Stimulated activated memory B cell treated with anti-CD40 and anti-IgM and Interleukin-4, amounts not matched to agents 10 μg/mL and 1 μg/mL and 100 μg/mL, for 72 hours (primary cell): ENCODE measurements at places on chromosomes 1 and 21.
A peak's percentile ranks its signal among the peaks of the same experiment; 100 is the strongest.

GRCh38 chr1:170739803-170740202 is 75.9 kb downstream of the PRRX1 start:
- ATAC-seq: no peak

GRCh38 chr1:53895421-53895820 is 1.4 kb downstream of the DIO1 start:
- no peak for ATAC-seq

DNA sequence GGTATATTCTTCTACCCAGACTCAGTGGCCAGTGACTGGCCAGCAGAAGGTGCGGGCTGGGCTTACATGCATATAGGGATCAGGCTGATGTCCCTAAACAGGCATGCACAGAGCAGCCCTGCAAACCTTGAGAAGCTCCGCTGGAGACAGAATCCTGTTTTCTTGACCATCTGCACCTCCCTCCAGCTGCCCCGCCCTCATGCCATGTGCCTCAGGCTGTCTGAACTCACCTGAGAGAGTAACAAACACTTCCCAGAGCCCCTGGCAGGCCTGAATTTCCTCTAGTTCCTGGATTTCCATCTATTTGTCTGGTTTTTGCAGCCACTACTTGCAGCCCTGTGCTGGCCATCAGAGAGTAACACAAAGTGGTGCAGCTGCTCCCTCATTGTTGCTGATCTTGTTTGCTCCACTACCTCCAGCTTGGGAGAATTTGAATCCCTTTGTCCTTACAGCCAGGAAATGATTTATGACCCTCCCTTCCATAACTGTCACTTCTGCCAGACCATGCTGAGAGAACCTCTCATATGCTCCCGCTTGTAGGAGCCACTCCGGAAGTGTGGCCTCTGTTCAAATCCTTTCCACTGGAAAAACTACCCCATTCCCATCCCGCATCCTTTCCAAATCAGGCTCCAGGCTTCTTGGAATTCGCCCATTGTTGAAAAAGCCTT is 113.6 kb downstream of the NMNAT2 start:
- no peak for ATAC-seq

DNA sequence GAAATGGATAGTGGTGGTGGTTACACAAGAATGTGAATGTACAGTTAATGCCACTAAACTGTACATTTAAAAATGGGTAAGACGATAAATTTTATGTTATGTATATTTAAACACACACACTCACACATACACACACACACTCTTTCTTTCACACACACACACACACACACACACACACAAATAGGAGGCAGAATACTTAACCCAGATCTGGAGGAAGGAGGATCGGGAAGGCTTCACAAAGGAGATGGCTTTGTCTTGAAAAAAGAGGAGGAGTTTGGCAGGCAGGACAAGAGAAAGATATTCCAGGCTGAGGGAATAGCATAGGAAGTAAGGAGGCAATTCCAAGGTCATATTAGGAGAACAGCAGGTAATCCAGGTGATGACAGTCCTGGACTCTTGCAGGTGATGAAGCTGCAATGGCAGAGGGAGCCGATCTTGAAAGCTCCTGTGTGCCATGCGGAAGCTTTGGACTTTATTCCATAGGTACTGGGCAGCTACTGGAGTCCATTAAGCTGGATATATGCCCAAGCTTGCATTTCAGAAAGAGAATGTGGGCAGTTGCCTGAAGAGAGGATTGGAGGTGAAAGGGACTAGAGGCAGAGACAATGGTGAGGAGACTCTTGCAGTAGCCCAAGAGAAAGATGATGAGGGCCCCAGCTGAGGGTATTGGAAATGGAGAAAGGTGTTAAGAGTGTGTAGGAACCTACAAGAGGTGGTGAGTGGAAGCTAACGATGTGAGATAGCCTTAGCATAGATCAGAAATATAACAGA is 15.4 kb upstream of the LYST start:
- no peak for ATAC-seq

- ATAC-seq: no peak
Observed at GRCh38 chr1:79585801-79586200, 579.3 kb upstream of the ADGRL4 start.

DNA sequence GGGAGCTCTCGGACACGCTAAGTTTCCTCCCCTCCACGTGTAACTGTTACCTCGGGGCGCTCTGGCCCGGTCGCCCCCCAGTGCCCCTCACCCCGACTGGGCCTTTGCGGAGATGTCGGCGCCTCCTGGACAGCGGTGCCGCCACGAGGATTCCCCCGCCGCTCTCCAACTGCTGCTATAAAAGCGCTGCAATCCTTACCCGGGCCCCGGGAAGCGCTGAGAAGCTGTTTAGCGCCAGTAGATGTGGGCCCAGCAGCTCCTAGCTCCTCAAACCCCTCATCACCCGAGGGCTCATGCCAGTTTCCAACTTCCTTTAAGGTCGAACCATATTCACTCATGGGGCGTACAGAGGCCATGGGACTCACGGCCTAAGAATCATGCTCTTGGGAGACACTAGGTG is 361 bp upstream of the LMX1A start:
- no peak for ATAC-seq

GRCh38 chr1:232218955-232219865 is 410.7 kb downstream of the SIPA1L2 start:
- no peak for ATAC-seq

GRCh38 chr1:228465571-228466146 is 21.5 kb upstream of the RNF187 start:
- no peak for ATAC-seq

GRCh38 chr1:56324504-56324903 is 254.9 kb downstream of the PLPP3 start:
- ATAC-seq: peak; percentile 27

DNA sequence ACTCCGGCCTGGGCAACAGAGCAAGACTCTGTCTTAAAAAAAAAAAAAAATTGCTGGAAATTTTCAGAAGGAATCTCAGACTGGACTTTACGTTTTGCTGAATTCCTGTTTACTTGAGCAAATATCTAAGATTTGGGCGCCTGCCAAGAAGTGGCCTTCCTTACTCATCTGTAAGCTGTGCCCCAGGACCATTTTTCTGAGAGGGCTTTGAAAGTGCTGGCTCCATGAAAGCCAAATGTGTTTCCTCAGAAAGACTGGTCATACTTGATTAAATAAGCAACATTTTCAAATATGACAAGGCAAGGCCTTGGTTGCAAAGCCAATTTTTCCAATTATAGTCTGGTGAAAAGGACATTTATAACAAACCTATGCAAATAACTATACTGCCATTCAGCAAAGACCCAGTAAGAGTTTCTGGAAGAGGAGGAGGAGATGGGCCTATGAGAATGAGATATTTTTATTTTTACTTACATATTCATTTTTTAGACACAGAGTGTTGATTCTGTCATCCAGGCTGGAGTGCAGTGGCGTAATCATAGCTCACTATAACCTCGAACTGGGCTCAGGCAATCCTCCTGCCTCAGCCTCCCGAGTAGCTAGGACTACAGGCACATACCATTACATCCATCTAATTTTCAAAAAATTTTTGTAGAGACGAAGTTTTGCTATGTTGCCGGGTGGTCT is 56.3 kb upstream of the HTR1D start:
- no peak for ATAC-seq

DNA sequence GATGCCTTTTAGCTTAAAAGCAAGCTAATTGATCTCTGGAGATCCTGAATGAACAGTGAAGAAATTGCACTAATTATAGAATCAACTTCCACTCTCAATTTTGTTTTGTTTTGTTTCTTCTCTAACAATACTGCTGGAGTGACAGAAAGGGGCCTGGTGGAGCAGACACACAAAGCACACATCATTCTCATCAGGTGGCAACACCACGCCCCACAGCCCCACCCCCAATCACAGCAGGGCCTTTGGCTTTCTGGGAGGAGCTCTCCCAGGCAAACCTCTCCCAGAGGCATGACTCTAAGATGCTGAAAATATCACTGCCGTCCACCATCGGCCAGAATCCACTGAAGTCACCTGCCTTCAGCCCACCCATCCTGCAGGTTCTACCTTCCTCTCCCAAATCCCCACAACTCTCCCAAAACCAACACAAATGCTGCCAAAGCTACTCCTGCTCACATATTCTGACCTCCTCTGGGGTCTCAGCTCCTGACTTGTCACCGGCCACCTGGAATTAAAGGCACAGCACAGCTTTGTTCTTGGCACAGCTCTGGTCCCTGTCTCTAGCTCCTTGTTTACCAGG is 120.7 kb downstream of the GRIK3 start:
- ATAC-seq: no peak

DNA sequence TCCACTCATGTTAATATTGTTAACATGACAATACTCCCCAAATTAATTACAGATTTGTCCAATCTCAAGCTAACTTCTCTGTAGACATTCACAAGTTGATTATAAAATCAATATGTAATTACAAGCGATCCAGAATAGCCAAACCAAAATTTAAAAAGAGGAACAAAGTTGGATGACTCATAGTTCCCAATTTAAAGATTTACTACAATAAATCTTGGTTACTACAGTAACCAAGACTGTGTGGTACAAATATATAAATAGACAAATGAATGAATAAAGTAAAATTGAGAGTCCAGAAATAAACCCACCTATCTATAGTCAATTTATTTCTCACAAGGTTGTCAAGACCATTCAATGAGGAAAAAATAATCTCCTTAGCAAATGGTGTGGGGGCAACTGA is 7.1 kb upstream of the KRTAP10-4 start:
- ATAC-seq: peak; percentile 51

DNA sequence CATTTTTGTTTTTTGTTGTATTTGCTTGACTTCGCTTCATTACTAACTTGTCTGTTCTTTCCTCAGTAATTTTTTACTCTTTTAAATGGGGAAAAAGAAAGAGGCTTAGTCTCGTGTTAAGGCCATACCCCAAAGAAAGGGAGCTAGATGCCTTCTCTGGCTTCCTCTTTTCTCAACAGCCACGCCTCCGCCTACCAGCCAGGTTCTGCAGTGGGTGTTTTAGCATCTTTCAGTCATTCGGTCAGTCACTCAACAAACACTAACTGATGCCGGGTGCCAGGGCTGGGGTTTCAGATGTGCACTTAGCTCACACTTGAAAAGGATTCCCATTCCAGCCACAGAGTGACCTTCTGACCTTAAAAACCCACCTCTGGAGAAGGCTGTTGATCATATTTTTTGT is 46.3 kb upstream of the VAV3 start:
- no peak for ATAC-seq

DNA sequence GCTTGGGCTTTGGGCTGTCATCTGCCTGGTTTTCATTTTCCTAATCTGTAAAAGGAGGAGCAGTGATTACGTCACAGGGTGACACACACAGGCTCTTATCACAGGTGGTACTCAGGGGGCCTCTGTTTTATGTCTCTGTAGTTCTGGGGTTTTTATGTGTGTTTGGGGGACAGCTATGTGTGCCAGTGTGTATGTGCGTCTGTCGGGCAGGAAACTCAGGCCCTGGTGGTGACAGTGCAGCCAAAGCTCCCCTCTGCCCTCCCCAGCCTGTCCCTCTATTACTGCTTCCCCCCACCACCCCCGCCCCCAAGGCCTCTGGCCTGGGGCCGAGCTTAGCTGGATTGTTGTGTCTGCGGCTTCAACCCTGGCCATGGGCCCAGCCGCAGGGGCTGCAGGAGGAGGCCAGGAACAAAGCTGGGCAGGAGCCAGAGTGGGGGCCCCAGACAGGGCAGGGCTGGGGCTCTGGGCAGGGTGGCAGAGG is 13.3 kb downstream of the MFAP2 start:
- ATAC-seq: no peak

DNA sequence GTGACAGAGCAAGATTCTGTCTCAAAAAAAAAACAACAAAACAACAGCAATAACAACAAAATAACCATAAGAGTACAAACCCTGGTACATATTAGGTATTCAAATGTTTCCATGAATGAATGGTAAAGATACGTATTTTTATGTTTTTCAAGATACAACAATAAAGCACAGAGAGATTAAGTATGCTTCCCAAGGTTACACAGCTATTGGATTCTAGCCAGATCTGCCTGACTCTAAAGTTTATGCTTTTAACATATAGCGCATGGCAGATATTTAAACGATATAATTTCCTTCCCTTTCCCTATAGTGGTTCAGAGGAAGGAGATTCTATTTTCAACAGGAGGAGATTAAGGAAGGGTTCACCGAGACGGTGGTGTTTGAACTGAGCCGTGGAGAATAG is 25.5 kb downstream of the RNU5D-1 start:
- ATAC-seq: no peak

GRCh38 chr1:201841265-201841912 is 12.4 kb downstream of the IPO9 start:
- ATAC-seq: no peak

DNA sequence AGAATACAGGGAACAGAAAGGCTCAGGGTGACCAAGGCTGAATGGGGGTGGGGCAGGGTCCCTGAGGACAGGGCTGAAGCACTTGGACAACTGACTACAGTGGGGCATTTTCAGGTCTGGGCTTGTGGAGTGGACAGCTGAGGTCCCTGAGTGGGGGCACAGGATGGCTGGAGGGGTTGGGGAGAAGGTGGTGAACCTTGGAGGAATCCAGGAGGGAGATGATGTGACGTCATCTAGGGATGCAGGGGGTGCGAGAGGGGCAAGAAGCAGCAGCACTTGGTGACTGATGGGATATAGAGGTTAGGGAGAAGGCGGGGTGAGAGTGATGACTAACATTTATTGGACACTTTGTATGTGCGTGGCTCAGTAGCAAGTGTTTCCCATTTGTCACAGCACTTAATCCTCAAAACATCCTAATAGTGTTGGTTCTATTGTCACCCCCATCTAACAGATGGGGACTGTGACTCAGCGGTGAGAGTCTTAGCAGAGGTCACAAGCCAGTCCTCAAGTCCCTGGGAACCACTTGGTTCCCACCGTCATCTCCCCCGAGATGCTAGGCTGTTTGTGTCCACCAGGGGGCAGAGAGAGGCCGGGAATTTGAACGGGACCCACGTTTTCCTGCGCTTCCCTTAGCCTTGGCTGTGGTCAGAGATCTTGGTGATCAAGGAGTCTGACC is 27.9 kb upstream of the BMP8B start:
- peak; percentile 63 for ATAC-seq

DNA sequence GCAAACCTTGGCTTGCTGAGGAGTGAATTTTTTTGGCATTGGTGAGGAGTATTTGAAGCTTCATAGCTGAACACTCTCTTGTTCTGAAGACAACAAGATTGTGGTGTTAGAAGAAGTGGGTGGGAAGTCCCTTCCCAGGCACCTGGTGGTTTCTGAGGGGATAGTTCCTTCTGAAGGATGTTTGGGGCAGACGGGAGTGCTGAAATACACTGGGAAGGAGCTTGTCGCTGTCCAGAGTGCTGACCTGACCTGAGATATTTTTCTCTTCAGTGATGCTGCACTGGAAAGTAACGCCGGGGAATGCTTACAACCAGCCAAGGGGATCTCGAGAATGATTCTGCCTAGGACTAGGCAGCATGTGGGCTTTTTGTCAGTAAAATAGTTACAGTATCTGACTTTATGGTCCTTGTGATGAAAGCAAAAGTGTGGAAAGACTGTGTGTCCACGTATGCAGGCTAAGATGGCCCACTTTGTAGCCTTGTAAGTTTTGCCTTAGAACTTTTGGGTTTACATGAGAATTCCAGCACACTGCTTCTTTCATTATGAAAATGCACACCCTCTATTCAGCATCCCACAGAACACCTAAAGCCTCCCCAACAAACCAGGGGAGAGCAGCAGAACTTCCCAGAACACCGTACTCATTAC is 33.1 kb upstream of the NFASC start:
- ATAC-seq: no peak
